ENCODE measurements at places on chromosomes 12 and 14.

DNA sequence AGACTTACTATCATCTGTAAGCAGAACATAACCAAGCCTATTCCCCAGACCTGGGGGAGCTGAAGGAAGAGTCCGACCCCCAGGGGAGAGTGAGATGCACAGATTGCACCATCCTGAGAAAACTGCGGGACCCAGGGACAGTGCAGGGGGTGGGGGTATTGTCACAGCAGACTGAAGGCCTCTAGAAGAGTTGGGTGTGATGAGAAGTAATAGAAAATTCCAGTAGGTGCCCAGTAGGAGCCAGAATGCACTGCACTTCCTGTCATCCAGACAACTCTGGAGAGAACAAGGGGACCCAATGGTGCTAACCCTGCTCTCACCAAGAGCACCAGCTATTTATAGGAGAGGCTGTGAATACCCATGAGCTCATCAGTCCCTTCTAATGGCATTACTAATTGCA is 190.1 kb downstream of the BCL11B start:
- no peak for DNase-seq

GRCh38 chr12:125983094-125983783 is 918.0 kb downstream of the AACS start:
- DNase-seq, result no peak

DNA sequence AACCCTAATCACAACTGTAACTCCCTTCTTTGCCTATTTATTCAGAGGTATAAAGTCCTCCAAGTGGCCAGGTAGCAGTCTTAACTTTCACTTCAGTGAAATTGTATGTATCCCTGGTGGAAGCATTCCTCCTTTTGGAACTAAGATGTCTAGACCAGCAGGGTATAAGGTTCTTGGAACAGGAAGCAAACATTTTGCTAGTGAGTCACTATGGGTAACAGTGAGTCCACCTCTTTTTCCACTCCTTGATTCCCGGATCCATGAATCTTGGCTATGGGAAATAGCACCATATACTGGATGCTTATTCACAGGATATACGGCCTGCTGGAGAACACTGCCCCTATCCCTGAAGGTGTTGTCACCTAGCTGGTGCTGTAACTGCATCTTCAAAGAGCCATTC is 80.2 kb downstream of the KCNA5 start:
- DNase-seq, result no peak

DNA sequence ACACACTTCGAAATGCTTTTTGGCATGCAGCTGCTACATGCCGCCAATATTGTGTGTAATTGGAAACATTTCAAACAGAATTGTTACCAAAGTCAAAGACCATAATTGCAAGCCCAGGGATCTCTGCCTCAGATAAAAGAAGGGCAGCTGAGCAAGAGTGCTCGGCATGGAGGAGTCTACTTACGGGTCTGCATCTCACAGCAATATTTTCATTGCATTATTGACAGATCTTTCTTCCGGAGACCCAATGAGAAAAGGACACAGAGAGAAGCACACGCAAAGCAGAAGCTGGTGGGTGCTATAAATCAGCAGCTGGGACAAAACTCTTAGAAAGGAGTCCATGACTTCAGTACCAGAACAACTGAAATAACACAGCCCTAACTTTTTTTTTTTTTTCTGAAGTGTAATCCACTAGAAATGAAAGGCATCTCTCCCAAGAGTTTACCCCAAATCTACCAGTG is 4.9 kb downstream of the PRICKLE1 start:
- DNase-seq, result no peak

DNA sequence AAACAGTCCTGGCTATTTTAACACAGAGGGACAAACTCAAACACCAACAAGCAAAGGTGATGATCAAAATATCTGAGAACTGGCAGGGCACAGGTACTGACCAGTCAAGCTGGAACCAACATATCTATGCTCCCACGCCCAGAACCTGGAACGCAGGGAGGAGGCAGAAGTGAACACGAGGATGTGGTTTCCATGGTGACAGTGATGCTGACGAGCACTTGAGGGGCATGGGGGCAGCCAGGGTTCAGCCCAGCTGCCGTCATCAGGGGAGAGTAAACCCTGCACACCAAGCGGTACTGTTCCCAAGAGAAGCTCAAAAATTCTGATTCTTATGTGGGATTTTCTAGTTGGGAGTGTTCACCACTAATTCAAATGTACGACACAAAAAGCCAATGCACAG is 113.6 kb upstream of the SFSWAP start:
- no peak for DNase-seq

- no peak for DNase-seq
Observed at GRCh38 chr12:29545102-29545467, 47.6 kb upstream of the OVCH1 start.

DNA sequence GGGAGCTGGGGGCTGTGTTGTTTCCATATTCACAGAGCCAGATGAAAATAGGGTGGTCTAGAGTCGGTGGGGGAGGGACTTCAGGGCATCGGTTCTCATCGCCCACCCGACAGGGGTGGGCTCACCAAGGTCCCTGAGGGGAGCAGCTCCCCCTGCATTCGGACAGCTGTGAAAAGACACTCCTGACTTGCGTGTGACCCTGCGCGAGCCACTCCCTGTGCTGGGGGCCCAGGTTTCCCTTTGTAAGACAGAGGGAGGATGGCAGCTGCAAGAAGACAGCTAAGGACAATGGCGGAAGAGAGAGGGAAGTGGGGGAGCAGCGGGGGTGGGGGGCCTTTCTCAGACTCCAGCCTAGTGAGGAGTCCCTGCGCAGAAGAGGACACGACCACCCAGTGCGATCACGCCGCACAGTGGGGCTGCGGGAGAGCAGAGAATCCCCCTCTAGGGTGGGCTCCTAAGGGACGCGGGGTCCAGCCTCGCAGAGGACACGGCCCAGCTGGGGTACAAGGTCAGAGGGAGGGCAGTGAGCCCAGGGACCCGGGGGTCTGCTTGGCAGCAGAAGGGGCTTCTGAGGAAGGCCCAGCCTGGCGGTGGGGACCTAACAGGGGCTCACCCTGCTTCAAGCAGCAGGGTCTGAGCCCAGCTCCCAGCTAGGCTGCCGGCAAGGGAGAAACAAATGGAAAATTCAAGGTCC is 326.9 kb upstream of the DIO3 start:
- no peak for DNase-seq

DNA sequence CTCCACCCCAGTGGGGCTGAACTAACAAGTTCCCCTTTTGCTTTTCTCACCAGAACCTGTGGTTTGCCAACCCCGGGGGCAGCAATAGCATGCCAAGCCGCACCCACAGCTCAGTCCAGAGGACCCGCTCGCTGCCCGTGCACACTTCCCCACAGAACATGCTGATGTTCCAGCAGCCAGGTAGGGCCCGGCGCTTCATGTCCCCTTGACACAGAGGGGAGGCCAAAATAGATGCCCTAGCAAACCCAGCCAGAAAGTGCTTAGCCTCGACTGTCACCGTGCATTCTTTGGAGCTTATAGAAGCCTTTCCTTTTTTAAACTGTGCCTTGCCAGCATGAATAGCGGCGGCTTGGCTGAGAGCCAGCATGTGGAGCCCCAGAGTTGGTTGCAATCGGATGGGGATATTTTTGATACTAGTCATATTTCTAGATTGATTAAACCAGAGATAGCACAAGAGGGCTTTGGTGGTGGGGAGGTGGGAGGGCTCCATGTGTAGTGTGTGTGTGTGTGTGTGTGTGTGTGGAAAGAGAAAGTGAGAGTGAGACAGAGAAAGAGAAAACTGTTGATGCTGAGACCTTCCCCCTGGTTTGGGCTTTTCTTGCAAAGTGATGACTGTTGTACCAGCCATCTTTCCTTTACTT is 126.1 kb downstream of the GCH1 start:
- no peak for DNase-seq

- no peak for DNase-seq
Observed at GRCh38 chr12:22038734-22039133, 7.3 kb upstream of the CMAS start.

GRCh38 chr14:51780006-51780692 is 80.3 kb upstream of the GNG2 start:
- DNase-seq, result no peak

GRCh38 chr12:108768591-108769500 is 37.5 kb upstream of the CORO1C start:
- DNase-seq, result no peak

DNA sequence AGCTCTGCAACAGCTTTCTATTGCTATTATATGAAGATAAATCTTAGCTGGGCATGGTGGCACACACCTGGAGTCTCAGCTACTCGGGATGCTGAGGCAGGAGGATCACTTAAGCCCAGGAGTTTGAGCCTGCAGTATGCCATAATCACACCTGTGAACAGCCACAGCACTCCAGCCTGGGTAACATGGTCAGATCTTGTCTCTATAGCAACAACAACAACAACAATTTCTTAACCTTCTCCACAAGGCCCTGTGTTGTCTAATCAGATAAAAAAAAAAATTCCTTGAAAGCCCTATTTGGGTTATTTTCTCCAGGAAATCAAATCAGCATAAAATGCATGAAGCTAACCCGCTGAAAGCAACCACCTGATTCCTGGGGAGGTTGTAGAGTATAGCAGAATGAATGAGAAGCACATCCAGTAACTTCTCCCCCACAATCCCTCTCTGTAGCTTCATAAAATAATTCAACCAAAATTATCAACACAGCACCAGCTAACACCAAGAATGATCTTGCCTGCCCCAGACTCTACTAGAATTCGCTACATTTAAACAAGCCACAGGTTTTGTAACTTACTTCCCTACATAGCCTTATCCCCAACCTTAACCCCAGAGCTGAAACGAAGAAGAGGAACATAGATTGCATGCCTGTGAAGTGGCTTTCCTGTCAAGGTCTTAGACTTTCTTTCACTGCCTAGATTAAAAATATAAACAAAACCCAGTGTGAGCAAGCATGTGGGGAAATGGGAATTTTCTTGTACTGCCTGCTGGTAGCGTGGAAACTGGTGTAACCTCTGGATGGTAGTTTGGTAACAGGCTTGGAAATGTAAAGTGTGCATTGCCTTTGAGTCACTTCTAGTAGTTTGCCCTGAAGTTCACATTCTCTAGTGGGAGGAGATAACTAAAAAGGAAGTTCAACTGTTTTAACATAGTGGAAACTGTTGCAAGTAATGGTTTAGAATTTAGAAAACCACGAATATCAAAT is 6.0 kb upstream of the STK38L start:
- no peak for DNase-seq

- DNase-seq, result no peak
Observed at GRCh38 chr12:14743061-14743460, 46.7 kb upstream of the GUCY2C start.

GRCh38 chr14:60859525-60859924 is 121.4 kb downstream of the TRMT5 start:
- no peak for DNase-seq

DNA sequence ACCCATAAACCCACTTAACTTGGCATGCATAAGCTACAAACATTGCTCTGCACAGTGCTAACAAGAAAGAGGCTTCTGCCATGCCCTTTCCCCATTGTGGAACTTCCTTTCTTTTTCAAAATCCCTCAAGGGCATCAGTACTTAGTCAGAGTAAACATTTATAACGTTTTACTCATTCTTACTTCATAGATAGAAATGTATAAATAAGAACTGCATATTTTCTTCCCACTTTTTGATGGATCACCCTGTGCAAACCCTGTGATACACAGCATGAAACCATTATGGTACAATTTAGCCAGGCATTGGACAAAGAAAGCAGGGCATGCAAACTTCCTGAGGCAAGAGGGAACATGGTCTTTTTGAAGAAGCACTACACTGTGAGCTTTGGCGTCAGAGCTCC is 113.8 kb upstream of the FOXG1 start:
- DNase-seq, result no peak

DNA sequence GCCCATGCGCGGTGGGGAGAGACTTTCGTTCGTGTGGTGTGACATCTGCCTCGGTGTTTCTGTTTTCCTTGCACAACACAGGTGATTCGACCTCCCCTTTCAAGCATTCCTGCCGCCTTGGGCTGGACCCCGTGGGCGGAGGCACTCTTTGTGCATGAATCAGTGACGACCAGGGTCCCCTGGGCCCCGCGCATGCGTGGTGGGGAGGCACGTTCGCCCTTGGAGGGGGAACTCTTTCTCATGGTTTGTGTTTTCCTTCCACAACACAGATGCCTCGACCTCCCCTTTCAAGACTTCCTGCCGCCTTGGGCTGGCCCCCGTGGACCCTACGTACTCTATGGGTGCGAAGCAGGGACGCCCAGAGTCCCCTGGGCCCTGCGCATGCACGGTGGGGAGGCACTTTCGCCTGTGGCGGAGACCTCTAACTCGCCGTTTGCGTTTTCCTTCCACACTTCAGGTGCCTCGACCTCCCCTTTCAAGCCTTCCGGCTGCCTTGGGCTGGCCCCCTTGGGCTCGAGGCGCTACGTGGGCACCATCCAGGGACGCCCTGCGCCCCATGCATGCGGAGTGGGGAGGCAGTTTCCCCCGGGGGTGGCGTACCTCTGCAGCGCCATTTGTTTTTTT is 340.9 kb downstream of the ALG10 start:
- no peak for DNase-seq

DNA sequence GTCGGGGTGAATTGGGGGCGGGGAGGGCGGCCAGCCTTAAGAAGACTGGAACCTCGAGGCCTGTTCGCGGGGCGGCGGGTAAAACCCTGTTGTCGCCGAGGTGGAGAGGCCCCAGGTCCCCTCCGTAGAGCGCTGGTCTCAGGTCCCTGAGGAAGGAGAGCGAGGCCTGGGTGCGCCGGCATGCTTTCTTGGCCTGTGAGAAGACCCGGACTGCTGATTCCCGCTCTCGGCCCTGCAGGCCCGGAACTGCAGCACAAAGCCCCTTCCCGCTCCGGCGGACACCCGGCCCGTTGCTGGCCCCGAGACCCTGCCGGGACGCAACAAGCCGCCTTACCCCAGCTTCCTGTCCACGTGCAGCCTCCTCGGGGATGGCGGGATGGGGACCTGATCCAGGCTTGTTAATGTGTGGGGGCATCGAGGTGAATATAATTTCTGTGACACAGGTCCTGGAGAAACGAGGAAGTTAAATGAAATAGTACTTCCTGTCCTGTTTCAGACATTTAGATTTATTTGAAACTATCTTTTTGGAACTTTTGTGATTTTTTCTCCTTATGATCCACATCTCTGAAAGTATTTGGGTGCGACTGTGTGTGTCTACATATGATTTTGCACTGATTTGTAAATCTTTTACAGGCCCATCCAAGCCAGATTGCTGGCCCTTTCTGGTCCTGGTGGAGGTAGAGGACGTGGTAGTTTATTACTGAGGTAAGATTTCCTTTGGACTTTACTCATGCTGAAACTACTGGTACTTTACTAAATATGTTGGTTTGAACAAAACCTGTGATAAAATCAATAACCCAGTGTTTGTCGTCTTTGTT is 600 bp downstream of the PNN start:
- DNase-seq, result no peak

GRCh38 chr12:73632661-73633060 is 905.0 kb upstream of the ATXN7L3B start:
- DNase-seq, result no peak

DNA sequence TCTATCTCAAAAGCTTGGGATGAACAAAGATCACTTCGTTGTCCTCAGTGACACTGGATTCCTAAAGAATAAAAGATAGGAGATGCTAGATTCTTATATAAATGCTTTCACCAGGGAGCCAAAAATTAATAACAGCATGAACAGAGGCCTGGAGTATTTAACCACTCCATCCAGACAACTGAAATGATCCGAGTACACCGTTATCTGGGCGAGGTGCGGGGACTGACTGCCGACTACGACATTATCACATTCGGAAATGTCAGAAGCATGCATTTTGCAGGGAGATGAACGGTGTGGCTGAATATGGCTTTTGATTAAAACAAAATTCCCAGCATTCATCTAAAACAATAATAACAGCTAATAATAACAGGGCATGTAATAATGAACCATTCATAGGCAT is 56.6 kb downstream of the TRPV4 start:
- no peak for DNase-seq

All from AG04449 (cell line).